ENCODE measurements at places on chromosomes 5 and 9. TPM values are rescaled to one million over a fixed set of nuclear protein-coding genes. Genes with fewer than 3 reads are reported as not detected.

Gene OR1L8
- not detected for polyA plus RNA-seq

Gene LCN2
- not detected for polyA plus RNA-seq

Gene CLTA
- 60.8 TPM for polyA plus RNA-seq

Gene TCF7
- polyA plus RNA-seq: 207 TPM

Gene CCL21
- polyA plus RNA-seq: not detected

Gene NRARP
- polyA plus RNA-seq: not detected

Gene HAPLN1
- polyA plus RNA-seq: not detected

Gene SPINK4
- not detected for polyA plus RNA-seq

Gene FST
- 0.39 TPM for polyA plus RNA-seq

Gene PCDHGB2
- polyA plus RNA-seq: not detected

Gene HMMR
- polyA plus RNA-seq: not detected

Gene IFNA14
- polyA plus RNA-seq: not detected

Gene SLC25A2
- polyA plus RNA-seq: not detected

Gene ANGPTL2
- not detected for polyA plus RNA-seq

Gene GRM6
- polyA plus RNA-seq: not detected

Gene PCDHB13
- polyA plus RNA-seq: not detected

Gene NXNL2
- polyA plus RNA-seq: not detected

Gene ADGRD2
- not detected for polyA plus RNA-seq

Gene LOX
- polyA plus RNA-seq: not detected

Gene SLC27A6
- not detected for polyA plus RNA-seq

Measured in naive thymus-derived CD8-positive, alpha-beta T cell (primary cell).